NCI-H774 (cell line): ENCODE measurements at places on chromosomes 2 and 18.

- DNase-seq = no peak
Observed at GRCh38 chr2:101159526-101159925, 8.3 kb upstream of the TBC1D8 start.

DNA sequence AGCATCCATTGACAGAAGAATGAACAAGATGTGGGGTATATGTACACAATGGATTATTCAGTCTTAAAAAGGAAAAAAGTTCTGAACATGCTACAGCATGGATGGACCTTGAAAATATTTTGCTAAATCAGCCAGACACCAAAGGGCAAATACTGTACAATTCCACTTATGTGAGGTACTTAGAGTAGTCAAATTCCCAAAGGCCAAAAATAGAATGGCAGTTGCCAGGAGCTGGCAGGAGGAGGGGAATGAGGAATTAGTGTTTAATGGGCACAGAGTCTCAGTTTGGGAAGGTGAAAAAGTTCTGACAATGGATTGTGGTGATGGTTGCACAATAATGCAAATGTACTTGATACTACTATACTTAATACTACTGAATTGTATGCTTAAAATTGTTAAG is 193.2 kb downstream of the MBD2 start:
- DNase-seq = no peak

GRCh38 chr2:37776487-37776886 is 105.0 kb upstream of the CDC42EP3 start:
- DNase-seq = no peak

DNA sequence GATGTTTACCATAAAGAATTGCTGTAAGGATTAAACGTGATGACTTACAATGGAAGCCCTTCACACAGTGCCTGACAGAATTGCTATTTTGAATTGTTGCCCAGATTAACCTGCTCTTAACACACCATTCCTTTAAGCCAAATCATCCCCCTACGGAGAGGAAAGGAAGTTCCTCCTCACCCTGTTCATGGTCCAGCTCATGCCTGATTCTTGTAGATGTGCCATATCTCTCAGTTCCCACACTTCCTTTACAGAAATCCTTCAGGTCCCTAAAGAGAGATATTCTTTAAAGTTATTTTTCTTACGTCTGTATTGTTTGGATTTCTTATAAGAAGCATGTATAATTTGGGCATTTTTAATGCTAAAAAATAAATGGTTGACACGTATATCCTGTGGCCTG is 127.5 kb upstream of the DAPL1 start:
- DNase-seq = no peak
